ENCODE measurements at places on chromosomes 1 and 21.

DNA sequence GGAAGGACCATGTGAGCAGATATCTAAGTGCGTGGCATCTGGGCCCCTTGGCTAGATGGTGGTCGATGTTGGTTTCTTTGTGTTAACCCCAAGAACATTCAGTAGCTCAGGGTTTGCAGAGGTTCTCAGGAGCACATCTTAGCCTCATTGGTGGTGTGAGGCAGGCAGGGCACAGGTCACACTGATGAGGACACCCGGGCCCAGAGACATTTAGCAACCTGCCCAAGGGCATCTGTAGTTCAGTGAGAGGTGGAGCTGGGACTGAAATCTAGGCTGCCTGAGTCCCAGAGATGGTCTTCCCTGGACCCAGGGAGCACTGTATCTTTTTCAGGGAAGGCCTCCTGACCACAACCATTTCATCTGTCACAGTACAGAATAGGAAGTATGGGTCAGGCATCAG is 859 bp upstream of the SLC5A9 start:
- no peak for DNase-seq

DNA sequence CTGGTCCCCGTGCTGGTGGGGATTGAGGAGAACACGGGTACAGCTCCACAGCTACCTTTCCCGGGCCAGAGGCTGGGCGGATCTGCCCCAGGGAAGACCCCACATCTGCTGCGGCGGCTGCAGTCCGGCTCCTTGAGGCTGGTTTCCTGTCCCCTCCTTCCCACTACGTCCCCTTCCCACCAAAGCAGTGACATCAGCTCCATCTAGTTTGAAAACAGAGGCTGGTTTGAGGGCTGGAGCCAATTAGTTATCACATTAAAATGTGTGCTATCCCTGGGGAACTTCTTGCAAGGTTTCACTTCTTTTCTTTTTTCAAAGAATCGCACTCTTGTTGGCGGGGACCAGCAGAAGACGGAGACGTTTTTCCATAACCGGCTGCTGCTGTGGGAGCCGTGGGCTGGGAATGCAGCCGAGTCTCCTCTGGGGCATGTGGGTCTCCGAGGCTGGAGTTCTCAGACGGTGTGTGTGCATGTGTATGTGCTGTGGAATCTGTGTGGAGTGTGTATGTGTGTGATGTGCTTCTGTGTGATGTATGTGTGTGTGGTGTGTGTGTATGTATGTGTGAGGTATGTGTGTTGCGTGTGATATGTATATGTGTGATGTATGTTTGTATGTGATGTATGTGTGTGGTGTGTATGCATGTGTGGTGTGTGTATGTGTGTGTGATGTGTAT is 8.9 kb upstream of the PCBP3 start:
- no peak for DNase-seq

- peak; percentile 80 for DNase-seq
Measured at GRCh38 chr1:33007190-33008050, 29.3 kb downstream of the AK2 start.

DNA sequence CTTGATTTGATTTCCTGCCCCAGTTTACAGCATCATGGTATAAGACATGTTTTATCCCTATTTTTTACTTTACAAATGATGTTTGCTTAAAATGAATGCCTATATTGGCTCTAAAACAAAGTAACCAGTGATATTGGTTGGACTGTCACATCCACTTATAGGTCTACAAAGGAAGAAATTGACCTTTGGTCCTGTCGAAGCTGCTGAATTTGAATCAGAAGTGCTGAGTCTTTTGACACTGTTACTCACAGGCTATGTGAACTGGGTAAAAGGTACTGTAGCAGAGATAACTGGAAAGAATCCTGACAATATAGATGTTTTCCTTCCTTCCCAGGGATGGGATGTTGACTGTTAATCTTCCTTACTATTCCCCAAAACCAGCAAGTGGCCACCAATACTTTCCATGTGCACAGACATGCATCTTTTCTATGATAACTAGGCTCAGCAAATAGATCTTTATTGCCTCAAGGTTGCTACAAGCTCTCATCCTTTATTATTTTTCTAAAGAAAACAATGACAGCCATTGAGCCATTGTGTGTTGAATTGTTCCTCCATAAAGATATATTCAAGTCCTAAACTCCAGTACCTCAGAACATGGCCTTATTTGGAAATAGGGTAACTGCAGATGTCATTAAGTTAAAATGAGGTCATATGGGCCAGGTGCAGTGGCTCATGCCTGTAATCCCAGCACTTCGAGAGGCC is 175.9 kb upstream of the NR5A2 start:
- DNase-seq: no peak

DNA sequence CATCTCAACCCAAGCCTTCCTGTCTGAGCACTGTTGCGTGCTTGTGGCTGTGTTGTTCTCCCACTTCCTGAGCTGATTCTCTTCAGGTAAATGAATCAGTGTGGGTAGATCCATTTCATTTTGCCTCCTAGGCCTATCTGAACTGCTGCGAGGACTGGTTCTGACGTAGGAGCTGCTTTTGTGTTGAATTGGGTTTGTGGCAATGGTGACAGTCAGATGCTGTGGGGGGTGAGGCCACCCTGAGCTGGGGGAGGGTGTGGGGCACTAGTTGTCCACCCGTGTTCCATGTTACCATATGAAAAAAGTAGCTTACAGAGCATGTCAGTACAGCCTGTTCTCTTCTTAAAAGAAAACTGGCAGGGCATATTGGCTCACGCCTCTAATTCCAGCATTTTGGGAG is 81.5 kb downstream of the MRPS6 start:
- DNase-seq: no peak

- no peak for DNase-seq
Measured at GRCh38 chr1:223551610-223552009, 113.9 kb downstream of the CAPN8 start.
